ENCODE measurements at places on chromosomes 16 and 17.
A peak's percentile ranks its signal among the peaks of the same experiment; 100 is the strongest.

- no peak for DNase-seq
These were observed 16.3 kb downstream of the AXIN1 start for GRCh38 chr16:336269-336668.

DNA sequence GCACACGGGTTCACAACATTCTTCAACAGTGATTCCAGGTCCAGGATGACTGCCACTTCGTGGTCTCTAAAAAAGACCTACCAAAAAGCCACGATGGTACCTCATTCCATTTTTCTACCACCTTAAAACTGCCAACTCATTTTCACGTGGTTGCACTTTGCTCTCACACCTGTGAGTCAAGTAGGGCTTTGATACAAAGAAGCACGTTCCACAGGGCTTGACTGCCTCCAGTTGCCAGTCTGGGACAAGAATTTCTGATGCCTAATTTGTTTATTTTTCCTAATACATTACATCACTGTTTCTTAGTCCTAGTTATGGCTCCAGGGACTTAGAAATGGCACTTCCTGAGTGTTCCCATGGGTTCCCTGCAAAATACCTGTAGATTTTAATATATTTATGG lies 911.6 kb upstream of the EEF2KMT start:
- no peak for DNase-seq

GRCh38 chr16:30139583-30140481 lies 16.8 kb upstream of the MAPK3 start:
- peak; percentile 61 for DNase-seq

- no peak for DNase-seq
These were observed 88.5 kb downstream of the ANKRD11 start for GRCh38 chr16:89401641-89402445.

- DNase-seq = no peak
These were observed 21.4 kb downstream of the MYBBP1A start for GRCh38 chr17:4533523-4534504.

- DNase-seq = no peak
These were observed 5.5 kb downstream of the MYH1 start for GRCh38 chr17:10512856-10513255.

DNA sequence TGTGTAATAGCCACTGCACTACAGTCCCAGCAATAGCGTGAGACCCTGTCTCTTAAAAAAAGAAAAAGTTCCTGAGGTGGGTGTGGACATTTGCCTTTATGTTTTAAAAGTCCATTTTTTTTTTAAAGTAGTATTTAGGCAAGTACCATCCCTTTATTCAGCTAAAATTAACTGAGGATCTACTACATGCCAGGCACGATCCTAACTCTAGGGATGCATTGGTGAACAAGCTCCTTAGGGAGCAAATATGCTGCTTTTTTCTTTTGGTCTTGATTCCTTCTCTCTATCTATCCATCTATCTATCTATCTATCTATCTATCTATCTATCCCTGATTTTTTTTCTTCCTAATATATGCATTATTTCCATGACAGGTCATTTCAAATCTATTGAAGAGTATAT lies 44.7 kb downstream of the CMTM3 start:
- no peak for DNase-seq

DNA sequence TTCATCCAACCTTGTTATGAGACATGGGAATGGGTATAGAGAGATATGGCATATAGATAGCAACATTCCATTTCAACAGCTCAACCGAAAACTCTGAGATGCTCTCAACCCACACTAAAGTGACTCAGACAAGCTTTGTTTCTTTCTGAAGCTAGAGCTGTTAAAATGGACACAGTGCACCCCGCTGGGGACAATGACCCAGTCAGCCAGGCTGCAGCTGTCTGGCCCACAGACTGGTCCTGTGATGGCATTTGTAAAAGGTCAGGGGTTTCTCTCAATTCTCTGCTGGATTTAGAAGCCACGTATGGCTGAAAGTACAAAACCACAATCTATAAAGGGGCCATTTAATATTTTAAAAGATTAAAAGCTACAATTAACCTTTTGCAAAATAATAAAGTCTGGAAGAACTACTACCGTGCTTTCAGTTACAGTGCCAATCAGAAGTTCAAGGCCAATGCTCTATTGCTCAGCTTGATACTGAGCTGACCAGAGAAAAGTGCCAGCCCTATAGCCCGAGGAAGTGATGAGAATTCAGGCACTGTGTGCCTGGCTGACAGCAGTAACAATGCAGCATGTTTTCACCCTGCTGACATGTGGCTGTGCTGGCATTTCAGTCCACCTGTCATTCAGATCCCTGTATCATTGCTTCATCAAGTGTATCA lies 60.2 kb downstream of the TEX2 start:
- no peak for DNase-seq

DNA sequence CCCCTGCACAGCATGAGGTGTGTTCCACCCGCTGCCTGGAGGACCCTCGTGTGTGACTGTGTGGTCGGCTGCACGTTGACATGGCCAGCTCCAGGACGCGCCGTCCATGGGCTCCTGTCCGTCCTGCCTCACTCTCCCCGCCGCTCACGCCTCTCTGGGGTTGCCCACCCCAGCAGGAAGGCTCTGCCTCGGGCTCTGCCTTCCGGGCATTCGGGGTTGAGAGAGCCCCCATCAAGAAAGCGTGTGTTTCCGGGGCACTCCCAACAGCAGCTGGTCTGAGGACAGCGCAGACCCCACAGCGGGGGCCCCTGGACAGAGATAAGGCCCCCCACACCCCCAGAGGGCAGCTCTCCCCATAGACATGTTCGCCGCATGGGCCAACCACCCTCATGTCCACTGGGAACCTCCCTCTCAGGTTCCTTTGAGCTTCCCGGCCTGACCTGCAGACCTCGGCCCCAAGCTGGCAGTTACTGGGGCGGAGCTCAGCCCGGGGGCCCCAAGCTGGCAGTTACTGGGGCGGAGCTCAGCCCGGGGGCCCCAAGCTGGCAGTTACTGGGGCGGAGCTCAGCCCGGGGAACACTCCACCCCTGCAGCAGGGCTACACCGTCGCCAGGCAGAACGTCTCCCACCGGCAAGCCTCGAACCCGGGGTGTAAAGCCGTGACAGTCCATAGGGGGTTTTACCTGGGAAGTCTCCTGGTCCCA lies 8.4 kb upstream of the PIEZO1 start:
- no peak for DNase-seq

- DNase-seq = no peak
These were observed 21.5 kb upstream of the KIFC3 start for GRCh38 chr16:57823836-57824235.

- no peak for DNase-seq
These were observed 14.3 kb upstream of the RBBP6 start for GRCh38 chr16:24524855-24525677.

DNA sequence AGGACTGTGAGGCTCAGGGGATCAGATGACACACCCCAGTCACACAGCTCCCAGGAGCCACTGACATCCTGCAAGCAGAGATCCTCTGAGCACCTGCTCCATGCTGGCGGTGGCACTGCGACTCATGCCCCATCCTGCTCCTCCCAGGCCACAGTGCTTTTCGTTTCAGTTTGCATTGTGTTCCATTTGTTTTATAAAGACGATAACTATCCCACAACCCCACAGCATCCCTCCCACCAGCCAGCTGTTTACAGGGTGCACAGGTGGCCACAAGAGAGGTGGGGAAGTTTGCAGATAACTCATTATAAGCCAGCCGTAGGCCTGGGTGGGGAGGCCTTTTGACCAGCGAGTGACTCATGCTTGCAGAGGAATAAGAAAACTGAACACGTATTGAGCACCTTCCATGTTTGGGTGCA lies 28.2 kb downstream of the BCO1 start:
- peak; percentile 69 for DNase-seq

GRCh38 chr17:49191409-49191916 lies 18.9 kb downstream of the GNGT2 start:
- no peak for DNase-seq

DNA sequence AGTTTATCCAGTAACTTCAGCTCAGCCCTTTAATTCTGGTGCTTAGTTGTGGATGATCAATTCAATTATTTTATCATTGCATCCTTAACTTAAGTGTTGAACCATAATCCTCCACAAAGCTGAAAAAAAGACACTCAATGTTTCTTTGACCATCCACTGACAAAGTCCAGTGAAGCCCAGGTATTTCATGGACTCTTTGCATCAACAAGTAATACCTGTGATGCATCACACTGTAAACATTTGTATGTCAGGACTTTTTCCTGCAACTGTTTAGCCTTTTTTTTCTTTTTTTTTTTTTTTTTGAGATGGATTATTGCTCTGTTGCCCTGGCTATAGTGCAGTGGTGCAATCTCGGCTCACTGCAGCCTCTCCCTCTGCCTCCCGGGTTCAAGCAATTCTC lies 6.6 kb upstream of the NFAT5 start:
- no peak for DNase-seq

DNA sequence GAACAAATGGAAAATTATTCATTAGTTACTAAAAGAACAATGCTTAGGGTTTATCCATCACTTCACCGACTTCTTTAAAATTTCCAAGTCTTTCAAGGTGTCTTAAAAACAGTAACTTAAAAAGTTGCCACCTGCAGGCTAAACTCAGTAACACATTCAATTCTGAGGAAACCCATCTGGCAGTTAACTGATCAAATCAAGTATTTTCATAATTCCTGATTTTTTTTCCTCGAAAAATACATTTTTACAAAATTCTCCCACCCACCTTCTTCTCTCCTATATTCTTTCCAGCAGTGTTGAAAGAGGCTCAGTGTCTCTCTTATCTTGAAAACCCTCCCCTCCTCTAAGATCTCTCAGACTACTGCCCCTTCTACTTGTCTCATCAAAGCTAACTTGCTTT lies 29.9 kb downstream of the PARN start:
- peak; percentile 45 for DNase-seq

GRCh38 chr16:71961066-71962039 lies 38.8 kb downstream of the PKD1L3 start:
- DNase-seq = peak; percentile 94

GRCh38 chr17:50127697-50128361 lies 2.1 kb downstream of the SAMD14 start:
- DNase-seq = no peak

- DNase-seq = no peak
These were observed 67.1 kb downstream of the CYLD start for GRCh38 chr16:50808929-50809538.

DNA sequence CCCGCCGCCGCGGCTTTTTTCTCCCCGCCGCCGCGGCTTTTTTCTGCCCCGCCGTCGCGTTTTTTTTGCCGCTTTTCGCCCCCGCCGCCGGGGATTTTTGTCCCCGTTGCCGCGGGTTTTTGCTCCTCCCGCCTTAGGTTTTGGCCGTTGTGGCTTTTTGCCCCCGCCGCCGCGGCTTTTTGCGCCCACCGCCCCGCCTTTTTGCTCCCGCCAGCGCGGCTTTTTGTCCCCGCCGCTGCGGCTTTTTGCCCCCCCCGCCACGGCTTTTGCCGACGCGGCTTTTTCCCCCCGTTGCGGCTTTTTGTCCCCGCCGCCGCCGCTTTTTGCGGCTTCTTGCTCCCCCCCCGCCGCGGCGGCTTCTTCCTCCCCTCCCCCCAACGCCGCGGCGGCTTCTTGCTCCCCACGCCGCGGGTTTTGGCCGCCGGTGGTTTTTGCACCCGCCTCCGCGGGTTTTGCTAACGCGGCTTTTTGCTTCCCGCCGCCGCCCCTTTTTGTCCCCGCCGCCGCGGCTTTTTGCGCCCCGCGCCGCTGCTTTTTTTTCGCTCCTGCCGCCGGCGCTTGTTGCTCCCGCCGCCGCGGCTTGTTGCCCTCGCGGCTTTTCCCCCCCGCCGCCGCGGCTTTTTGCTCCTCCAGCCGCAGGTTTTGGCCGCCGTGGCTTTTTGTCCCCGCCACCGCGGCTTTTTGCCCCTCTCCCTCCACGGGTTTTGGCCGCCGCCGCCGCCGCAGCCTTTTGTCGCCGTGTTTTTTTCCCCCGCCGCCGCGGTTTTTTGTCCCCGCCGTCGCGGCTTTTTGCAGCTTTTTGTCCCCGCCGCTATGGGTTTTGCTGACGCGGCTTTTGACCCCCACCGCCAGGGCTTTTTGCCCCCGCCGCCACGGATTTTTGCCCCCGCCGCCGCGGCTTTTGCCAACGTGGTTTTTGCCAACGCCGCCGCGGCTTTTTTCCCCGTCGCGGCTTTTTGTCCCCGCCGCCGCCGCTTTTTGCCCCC lies 150.3 kb downstream of the KCNJ18 start:
- no peak for DNase-seq

DNA sequence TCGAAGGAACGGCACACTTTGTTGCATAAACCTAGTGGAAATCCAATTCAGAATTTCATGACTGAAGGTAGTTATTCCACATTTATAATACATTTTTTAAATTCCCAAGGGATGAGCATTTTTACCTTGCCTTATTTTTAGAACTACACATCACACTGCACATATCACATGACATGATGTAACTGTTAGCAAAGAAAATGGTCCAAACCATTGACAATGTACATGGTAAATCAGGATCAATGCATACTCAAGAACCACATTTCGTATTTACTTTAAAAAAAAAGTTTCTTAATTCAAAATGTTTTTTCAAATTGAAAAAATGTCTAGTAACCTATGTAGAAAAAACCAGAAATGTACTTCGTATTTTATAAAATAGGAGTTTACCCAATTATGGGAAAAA lies 2.5 kb downstream of the KANSL1 start:
- peak; percentile 6 for DNase-seq

- DNase-seq = peak; percentile 17
These were observed 32.4 kb downstream of the IL21R start for GRCh38 chr16:27434141-27435051.

DNA sequence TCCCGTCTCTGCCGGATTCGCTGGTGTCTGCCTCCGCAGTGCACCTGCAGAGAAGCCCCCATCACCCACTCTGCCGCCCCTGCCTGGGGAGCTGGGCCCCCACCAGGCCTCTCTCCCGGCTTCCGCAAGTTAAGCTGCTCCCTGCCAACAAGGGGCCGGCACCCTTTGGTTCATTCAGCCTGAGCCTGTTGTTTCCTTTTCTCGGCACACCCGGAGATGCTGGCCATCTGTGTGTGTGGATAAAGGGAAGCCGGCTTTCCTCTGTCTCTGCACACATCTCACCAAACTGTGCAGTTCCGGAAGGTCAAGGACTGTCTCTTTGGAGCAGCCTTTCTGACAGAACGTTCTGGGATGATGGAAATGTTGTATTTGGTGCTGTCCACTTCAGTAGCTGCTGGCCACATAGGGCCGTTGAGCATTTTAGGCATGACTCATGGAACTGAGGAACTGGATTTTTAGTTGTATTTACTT lies 6.8 kb downstream of the MAPK8IP3 start:
- DNase-seq = no peak

GRCh38 chr16:57516176-57516725 lies 20.1 kb downstream of the CCDC102A start:
- DNase-seq = peak; percentile 4

GRCh38 chr16:83300326-83300725 lies 507.5 kb upstream of the HSBP1 start:
- no peak for DNase-seq

- peak; percentile 69 for DNase-seq
These were observed 32.0 kb downstream of the SCPEP1 start for GRCh38 chr17:57009737-57010445.

GRCh38 chr16:56263711-56264608 lies 72.7 kb downstream of the GNAO1 start:
- no peak for DNase-seq

- DNase-seq = peak; percentile 66
These were observed 134.8 kb downstream of the HS3ST2 start for GRCh38 chr16:22948603-22949368.

GRCh38 chr16:11046382-11046931 lies 102.1 kb downstream of the CLEC16A start:
- no peak for DNase-seq

Measured in stomach (tissue), 19 donors.